ENCODE measurements at places on chromosomes 16 and 17.

GRCh38 chr16:78794581-78795250, 695.3 kb downstream of the WWOX start:
- DNase-seq, result no peak

DNA sequence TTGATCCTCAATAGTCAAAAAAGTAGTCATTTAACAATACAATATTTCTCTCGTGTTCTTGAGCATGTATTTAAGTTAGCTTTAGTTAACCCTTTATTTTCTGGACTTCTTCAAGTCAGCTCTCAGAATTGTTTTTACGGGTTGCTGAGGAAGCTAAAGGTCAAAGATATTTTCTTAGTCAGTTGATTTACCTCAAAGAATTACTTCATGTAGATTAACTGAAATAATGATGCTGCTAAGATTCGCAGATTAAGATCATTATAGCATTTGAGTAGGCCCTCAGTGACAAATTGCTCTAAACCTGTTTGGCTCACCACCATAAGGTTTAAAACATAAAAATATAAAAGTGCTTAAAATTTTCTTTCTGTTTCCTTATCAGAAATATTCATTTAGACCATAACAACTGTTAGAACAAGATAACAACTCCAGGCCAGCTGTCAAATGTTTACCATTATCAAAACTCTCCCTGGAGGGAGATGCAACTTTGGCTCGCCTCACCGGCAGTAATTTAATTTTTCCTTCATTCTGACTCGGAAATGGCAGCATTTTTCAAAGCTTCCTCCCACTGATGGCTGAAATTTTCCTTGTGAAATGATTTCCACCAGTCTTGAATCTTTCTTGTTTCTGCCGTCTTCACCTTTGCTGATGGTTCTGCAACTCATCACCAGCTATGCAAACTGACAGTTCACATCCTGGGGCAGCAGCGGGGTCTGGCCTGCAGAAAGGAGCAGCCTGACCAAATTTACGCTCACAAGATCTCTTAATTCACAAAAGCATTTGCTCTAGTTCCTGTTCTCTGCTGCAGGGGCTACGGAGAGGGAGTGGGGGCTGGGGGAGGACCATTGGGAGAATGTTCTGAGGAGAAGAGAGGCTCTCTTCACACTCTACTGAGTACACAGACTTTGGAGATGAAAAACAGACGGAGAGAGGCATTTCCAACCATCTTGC, 254.8 kb upstream of the TBX2 start:
- DNase-seq, result no peak

GRCh38 chr16:46796764-46797269, 34.2 kb downstream of the C16orf87 start:
- no peak for DNase-seq

DNA sequence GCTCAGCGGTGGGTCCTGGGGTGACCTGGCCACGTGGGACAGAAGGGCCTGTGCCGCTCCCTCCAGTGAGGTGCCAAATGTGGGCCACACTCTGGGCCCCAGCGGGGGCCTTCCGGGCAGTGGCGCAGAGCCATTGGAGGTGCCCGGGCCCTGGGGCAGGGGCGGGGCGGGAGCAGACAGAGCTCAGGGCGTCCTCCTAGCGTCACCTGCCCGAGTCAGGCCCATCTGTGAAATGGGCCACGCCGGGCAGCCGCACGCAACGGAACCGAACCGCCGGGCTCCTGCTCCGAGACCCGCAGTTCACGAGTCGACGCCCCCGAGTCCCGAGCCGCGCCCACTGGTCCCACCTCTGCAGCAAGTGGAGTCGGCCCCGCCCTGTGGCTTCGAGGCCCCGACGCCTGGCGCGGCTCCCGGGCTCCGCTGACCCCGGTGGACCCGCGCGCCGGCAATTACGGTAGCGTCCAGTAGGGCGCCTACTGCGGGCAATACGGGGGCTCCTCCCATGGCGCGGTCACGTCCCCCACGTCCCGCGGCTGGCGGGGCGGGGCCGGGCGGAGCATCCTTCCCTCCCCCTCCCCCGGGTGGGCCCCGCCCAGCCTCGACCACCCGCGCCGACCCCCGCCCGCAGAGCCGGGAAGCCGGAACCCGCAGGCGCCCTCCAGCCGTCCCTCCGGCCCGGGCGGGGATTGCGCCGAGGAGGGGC, 1.9 kb downstream of the SLC16A3 start:
- DNase-seq, result no peak

- no peak for DNase-seq
Measured at GRCh38 chr17:62562656-62563055, 64.8 kb upstream of the MRC2 start.

DNA sequence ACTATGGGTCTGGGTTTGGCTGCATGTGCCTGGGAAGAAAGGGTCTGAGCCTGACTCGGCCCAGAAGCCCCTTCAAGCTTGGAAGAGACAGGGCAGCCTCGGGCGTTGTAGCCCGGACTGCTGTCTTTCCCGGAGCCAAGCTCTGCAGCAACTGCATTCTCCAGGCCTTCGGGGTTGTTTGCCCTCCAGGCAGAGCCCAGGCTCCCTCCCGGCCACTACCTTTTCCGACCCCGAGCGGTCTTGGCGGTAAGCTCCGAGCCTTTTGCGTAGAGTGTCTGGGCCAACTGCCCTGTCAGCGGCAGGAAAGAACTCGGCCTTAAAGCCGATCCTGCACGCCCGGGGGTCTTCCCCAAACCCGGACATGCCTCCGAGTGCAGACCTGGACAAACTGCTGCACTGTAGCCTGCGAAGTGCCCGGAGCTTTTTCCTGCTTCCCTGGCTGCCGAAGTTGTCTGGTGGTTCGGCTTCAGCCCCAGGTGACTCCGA, 1.3 kb downstream of the LHX1 start:
- DNase-seq, result no peak

DNA sequence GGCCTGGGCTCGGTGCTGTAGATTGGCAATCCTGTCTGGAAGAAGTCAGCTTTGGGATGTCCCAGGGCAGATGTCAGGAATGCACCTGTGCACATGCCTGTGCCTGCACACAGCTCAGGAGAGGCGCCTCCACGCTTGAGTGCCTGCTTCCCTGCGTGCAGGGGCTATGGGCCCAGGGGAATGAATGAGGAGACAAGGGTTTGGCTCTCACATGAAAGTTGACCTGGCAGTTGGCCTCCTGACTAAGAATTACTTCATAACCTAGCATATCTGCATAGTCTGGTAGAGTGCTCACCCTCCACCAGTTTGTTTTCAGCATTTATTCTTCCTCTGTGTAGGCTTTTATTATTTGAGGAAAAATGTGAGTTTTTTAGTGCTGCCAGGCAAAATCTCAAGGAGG, 50.0 kb downstream of the PLD6 start:
- DNase-seq, result no peak

DNA sequence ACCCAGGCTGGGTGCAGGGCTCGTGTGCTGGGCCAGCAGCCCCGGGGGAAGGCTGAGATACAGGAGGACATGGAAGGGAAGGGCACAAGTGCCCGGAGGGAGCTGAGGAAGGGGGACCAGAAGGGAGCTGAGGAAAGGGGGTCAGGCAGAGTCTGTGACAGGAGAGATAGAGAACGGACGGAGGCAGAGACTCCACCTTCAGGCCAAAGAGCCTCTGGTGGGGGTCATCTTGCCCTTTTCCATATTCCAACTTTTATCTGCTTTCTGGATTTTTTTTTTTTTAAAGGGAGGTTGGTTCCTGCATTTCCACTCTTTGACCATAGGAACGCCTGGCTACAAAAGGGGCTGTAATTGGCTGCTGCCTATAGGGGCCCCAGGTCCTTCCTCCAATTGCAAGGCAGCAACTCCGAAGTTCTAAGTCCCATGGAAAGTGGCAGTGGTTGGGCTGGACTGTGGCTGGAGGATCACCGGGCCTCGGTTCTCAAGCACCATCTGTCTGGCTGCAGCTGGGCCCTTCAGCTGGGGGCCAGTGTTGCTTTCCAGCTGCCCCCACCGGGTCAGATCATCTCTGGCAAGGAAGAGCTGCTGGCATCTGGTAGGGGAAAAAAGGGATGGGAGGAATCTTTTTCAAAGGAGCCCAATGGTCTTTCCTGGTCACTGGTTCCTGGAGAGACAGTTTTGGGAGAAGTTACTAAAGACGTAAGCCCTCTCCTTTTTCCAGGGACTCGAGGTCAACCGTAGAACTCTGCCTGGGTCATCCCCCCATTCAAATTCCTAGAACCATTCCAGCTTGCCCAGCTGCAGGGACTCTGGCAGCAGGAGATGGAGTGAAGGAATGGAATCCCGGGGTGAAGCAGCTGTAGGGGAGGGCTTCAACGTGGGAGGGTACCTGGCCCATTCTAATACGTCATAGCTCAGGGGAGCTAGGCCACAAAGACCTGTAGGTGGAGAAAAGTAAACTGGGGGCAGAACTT, 13.1 kb upstream of the MRPS23 start:
- DNase-seq, result no peak

DNA sequence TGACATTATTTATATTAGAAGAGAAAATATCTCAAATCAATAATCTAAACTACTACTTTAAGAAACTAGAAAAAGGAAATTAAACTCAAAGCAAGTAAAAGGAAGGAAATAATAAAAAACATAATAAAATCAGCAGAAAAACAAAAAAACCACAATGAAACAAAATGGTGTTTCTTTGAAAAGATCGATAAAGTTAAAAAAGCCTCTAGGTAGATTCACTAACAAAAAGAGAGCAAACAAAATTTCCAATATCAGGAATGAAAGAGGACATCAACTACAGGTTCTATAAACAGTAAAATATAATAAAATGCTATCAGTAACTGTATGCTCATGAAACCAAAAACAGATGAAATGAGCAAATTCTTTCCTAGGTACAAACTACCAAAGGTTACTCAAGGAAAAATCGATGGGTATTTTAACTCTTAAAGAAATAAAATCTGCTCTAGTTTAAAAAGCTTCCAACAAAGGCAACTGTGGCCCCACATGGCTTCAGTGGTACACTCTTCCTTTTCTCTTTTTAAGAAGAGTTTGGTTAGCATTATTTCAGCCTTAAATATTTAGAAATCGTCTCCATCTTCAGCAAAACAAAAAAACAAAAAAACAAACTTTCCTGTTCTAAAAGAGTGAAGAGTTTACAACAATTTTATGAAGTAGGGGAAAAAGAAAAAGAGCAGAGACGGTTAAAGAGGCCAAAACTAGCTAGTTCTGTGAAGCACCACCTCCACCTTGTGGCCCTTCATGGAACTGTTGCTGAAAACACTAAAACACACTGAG, 102.2 kb downstream of the TRIM37 start:
- peak; percentile 55 for DNase-seq

DNA sequence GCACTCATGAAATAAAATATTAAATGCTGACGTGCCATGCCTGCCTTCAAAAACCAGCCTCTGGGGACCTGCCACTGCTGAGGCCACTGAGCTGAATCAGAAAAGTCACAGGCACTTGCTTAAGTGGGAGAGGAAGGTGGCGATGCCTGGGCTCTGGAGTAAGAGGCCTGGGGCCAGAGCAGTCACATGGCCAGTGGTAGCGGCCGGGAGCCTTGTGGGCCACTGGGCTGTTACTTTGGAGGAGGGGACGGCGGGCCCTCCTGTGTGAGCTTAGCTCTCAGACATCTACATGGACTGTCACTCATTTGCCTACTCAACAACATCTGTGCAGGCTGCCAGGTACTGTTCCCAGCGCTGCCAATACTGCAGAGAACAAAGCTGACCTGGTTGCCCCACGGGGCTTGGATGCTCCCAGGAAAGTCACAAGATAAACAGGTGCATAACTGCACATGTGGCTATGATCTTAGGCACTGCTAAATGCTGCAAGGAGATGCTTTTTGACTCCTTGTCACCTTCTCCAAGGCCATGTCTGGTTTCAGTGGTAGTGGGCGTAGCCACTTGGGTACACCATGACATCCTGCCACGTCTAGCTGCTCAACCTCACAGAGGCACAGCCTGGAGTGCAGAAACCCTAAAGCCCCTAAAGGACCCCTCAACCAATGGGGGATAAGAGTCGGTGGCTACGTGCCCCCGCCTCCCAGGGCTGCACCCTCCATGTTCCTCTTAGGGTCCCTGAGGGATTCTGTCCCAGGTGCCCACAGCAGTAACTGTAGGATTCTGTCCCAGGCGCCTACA, 11.6 kb downstream of the COTL1 start:
- no peak for DNase-seq

DNA sequence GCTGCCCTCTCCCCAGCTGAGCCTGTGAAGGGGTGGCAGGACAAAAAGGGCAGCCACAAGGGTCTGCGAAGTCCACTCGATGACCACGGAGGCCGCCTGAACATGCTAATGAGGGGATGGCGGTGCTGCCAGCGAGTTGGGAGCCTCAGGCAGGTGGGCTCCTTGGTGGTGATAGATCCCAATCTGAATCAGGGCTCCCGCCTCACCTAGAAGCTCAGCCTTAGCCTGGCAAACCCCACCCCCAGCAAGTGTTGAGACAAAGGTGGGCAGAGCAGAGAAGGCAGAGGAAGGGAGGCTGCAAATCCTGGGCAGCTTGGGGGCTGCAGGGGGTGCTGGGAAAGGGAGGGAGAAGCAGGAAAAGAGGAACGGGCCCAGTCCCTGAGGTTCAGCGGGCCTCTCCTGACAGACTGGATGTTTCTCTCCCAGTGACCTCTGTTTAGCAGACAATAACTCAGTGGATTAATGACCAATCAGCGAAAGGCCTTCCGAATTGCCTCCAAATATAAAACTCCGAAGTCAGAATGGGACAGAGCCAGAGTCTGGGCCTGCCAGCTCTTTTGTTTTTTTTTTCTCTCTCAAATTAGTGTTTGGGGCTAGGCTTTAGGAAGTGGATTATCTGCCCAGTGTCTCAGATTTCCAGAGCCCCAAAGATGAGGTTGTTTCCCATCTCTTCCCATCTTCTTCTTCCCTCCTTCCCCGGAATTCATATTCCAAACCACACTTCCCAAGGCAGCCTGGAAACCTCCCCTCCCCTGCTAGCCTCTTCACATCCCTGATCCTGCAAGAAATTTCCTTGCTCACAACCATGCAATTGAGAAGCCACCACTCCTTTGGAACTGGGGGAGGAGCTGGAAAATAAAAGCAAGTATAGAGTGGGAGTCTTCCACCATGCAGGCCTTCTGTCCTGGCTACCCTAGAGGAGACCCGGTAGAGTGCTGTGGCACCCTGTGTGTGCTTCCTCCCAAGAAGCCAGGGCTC, 15.2 kb upstream of the HOXB2 start:
- no peak for DNase-seq

- DNase-seq, result no peak
Measured at GRCh38 chr17:81536299-81537290, 8.4 kb downstream of the FSCN2 start.

DNA sequence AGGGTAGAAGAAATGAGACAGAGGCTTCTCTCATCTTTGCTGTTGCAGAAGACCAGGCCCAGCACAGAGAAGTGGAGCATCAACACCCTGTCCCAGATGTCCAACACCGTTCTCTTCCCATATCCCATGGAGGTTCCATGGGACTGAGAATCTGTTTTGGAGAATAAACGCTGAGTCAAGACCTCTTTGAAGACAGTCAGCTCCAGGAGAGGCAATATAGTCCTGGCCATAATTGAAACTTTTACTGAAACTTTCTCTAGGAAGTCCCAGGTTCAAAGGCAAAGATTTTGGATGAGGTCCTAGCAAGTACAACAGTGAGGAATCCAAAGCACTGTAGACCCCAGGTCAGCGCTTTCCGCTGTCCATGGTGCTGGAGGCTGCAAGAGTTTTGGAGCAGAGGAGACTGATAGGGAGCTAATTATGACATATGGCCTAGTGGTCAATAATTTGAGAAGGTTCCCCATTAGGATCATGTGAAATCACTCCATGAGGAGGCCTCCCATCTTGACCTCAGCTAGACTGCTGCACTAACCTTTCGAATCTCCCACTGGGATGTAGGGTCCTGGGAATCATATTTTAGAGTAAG, 36.0 kb downstream of the OSBPL7 start:
- no peak for DNase-seq

GRCh38 chr16:75228143-75228976, 9.6 kb downstream of the CTRB1 start:
- DNase-seq, result no peak
